Nephron progenitor cell (in vitro differentiated cells): ENCODE measurements at places on chromosomes 2 and 18.

DNA sequence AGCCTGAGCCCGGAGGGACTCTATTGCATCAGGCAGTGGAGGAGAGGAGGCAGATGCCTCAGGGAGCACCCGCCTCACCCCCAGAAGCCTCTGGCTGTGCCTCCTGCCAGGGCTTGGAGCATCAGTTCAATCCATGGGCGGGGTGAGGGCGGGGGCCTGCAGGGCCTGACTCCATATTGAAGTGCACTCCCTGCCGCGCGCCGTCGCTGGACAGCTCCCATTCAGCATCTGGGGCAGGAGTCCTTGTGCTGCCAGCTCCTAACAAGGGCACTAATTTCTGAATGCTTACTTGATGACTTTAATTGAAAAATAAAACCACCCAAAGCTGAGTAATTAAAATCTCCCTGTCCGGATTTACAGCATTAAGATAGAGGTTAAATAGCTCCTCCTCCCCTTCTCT is 23.8 kb downstream of the C1QL2 start:
- DNase-seq: no peak

DNA sequence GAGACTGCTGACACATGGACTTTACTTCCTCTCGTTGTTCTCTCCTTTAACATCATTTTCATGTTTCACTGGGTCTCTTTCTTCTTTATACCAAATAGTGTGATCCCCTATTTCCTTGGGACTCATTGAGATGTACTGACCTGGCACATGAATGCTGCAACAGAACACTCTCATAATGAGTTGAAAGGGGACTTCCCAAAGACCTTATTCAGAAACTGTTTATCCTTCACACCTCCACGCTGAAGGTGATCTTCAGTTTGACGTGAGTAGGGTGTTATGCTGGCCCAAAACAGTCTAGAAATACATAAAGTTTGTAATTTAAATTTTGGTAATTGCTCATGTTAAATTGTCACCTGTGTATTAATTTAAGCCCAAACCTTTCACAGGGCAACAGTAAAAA is 1096.8 kb upstream of the GYPC start:
- no peak for DNase-seq

DNA sequence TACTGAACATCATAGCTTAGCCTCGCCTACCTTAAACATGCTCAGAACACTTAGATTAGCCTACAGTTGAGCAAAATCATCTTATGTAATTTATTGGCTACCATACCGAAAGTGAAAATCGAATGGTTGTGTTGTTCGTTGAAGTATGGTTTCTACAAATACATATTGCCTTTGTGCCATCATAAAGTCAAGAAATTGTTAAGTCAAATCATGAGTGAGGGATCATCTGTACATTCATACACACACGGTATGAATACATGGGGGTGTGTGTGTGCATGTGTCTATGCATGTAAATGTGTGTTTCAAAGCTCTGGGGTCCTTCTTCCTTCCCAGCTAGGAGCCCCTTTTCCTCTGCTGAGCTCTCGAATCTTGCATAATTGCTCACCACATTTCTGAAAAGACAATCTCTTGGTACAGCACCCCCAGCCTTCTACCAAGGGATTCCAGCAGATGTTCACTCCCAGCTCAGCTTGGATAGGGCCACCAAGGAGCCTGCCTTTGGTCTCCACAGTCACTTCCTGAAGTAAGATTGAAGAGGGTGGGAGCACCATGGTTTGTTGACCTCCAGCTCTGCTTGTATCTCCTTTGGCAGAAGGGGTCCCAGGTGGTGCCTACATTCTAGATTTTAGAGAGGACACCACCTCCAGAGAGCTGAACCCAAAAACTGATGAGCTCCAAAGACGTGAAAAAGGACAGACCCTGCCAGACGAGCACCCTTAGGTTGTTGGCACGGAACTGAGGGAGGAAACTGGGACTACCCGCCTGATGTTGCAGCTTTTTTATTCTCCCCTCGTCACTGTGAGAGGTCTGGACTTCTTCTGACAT is 33.2 kb upstream of the CYP1B1 start:
- DNase-seq: no peak

GRCh38 chr2:105950521-105951383 is 206.0 kb downstream of the NCK2 start:
- DNase-seq: no peak

DNA sequence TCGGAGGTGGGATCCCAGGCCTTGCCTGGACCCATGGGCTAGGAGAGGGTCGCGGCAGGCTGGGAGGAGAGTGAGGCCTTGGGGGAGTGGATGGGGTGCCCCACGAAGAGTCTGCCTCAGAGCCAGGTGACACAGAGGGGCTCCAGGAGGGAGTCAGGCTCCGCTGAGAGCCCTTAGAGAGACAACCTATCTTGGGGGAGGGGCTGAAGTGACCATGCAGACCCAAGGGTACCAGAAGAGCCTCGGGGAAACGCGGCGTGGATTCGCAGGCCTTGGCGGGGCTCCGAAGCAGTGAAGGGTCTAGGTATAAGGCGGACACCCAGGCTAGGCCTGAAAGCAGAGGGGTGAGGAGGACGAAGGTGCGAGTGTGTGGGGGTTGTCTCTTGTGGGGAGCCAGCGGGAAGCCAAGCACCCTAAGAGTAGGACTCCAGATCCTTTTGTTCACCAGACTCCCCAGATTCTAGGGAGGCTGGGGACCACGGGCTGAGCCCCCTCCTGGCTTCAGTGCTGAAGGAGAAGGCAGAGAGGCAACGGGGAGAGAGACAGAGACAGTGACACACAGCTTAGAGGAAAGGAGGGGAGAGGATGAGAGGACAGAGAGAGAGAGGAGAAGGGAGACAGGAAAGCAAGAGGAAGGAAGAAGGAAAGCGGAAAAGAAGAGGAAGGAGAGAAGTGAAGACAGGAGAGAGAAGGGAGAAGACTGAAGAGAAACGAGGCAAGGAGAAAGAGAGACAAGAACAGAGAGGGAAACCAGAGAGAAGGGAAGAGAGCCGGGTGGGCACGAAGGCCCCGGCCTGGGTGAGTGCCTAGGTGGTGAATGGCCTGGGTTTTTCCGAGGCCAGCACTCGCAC is 1.1 kb upstream of the HOXD11 start:
- no peak for DNase-seq

DNA sequence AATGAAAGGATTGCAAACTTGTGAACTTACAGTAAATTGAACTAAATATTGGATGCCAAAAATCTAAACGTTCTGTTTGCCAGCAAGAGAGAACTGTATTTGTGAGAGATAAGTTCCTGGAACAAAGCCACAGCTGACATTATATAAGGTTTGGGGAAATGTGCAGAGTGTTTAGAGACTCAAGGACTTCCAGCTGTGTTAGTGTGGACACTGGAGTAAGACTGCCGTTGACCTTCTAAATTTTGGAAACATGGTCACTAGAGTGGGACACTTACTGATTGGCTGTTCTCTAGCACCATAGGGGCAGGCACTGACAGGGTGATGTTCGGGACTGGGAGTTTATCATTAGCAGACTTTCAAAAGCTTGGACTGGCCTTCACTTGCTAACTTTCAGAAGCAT is 40.5 kb downstream of the SCN9A start:
- no peak for DNase-seq

- DNase-seq: no peak
Measured at GRCh38 chr2:135590619-135591260, 59.5 kb downstream of the R3HDM1 start.

- DNase-seq: no peak
Measured at GRCh38 chr18:51716277-51716676, 518.8 kb upstream of the MEX3C start.

DNA sequence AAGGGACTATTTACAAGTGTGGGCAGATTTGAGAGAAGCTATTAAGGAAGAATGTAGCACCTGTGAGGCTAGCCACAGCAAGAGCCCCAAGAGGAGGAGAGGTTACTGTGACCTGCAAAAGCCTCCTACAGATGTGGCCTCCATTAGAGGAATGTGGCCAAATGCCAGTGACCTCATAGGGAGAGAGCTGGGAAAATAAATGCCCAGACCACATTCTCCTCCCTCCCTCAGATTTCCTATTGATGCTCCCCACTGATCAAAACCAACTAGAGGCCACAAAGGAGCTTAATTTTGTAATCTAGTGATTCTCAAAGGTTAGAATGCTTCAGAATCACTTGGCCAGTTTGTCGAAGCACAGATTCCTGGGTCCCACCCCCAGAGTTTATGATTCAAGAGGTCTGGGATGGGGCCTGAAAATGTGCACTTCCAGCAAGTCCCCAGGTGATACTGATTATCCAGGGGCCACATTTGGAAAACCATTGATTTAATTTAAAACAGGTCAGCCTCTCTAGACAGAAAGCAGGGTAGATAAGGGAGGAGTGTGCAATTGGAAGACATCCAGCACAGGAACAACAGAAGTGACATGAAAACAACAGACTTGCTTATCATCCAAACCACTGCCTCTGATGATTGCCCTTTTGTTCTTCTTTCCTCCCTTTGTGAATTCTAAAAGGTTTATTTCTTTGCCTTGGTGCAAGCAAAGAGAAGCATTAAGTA is 61.2 kb upstream of the RBBP8 start:
- no peak for DNase-seq

GRCh38 chr2:23777826-23778225 is 149.1 kb downstream of the ATAD2B start:
- DNase-seq: no peak

DNA sequence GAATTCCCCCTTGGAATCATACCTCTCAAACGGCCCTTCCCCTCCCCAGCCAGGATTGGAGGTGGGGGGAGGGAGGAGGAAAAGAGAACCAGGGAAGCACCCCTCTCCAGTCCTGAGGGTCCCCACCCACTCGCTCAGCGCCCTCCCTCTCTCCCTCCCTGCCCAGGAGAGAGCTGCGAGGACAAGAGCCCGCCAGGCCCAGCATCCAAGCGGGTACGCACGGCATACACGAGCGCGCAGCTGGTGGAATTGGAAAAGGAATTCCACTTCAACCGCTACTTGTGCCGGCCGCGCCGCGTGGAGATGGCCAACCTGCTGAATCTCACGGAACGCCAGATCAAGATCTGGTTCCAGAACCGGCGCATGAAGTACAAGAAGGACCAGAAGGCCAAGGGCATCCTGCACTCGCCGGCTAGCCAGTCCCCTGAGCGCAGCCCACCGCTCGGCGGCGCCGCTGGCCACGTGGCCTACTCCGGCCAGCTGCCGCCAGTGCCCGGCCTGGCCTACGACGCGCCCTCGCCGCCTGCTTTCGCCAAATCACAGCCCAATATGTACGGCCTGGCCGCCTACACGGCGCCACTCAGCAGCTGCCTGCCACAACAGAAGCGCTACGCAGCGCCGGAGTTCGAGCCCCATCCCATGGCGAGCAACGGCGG is 14.4 kb downstream of the HOXD3 start:
- no peak for DNase-seq

DNA sequence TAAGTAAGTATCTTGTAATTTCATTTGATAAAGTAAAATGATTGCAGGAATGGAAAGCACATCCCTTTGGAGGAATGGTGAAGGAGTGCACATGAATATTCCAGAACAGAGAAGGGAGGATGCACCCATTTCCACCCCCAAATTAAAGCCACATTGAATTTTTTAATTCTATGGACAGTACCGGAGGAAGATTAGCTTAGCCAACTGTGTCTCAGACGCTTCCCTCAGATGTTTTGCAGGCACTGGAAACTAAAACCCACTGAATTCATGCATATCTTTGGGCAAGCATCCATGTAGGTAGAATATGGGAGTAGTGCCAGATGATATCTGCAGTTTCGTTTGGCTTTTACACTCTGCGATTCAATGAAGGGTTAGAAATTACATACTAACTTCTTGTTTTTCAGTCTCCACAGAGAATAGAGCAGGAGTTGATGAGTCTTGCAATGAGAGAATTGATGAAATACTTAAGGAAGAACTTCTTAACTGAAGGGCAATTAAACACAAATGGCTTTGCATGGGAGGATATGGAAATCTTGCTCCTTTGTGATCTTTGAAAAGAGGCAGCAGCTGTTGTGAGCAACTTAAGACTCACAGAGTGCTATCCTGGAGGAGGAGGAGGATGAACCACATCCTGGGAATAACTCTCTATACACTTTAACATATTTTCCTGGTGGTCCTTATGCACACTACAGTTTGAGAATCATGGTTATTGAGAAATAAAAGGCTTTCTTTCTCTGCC is 71.7 kb upstream of the MYO3B start:
- DNase-seq: no peak

GRCh38 chr2:147086715-147087114 is 758.1 kb upstream of the ACVR2A start:
- no peak for DNase-seq

- DNase-seq: no peak
Measured at GRCh38 chr18:79819064-79819967, 21.6 kb downstream of the KCNG2 start.

GRCh38 chr2:134368009-134368817 is 114.3 kb downstream of the MGAT5 start:
- no peak for DNase-seq

GRCh38 chr2:157843081-157843480 is 33.0 kb downstream of the ACVR1 start:
- DNase-seq: no peak

- no peak for DNase-seq
Measured at GRCh38 chr2:152611458-152612231, 105.6 kb downstream of the PRPF40A start.

DNA sequence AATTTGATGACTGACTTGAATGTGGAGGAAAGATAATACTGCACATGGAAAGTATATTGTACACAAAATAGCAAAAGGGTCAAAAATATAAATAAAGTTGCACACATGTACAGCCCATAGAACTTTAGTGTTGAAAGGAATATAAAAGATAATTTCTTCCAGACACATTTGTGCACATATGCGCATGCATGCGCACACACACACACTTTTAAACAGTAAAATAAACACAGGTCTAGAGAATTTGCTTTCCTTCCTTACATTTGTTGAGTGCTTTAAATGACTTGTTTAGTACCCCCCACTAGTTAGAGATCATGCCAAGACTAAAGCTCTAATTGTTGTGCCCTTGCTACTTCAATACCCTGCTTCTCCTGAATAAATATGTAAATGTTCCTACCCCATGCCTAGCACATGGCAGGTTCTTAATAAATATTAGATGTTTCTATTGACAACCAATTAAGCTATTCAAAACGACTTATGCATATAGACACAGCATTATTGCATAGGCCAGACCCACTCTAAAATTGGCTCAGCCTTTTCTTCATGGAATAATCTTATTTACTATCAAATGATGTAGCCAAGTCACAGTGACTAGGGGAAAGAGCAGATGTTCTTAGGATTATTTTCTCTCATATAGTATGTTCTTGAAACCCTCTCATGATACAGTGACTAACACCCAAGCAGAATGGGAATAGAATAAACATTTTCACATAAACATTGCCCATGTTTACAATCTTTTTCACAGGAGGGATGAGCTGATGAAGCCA is 165.5 kb upstream of the ACVR2A start:
- no peak for DNase-seq

DNA sequence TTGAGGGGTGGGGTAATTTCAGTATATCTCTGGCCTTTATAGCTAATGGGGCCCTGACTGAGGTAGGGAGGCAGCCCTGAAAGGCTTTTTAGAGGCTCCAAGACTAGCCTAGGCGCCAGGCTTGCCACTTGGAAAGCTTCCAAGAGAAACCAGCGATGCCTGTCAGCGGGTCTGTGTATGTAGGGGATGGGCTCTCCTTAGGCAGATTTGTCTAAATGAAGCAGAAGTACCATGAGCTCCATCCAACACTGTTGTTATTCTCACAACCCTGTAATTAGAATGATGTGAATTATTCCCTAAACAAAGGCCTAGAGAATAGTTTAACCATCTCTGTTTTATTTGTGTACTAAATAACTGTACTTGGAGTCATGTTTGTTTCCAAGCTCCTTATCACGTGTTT is 138.1 kb downstream of the B3GNT2 start:
- DNase-seq: no peak
